T-cell (primary cell): ENCODE measurements at places on chromosomes 2 and 18. TPM values are rescaled to one million over a fixed set of nuclear protein-coding genes. Genes with fewer than 3 reads are reported as not detected.

ANKRD30BL gene
- total RNA-seq, result not detected

- H3K27ac ChIP-seq, result no peak overlapping the region
- no peaks in the 10 kb centered on the region for H3K4me1 ChIP-seq
- no peaks in the 10 kb centered on the region for H3K36me3 ChIP-seq
- no peak for DNase-seq
- H3K4me3 ChIP-seq, result no peak overlapping the region
These were observed 30.8 kb downstream of the NRP2 start for GRCh38 chr2:205713086-205713485.

DNA sequence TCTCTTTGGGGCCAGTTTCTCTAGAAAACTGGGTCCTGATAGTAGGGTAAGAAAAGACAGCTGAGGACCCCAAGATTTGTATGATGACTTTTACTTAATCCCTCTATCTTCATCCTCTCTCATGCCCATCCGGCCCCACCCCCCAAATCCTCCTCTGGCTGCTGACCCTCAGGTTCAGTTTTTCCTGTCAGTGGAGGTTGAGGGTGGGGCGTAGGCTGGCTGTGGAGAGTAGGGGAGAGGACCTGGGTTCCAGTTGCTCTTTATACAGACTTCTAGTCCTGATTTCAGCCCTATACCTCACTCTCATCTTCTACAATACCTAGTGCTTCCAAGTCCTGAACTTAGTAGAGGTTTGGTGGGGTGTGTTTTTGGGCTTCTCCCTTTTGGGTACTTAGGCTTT, 28.4 kb downstream of the PLEKHA3 start:
- no peaks in the 10 kb centered on the region for H3K4me1 ChIP-seq
- peaks cover 33% of the 10 kb centered on the region for H3K36me3 ChIP-seq
- no peak overlapping the region for H3K27ac ChIP-seq
- DNase-seq, result no peak
- no peaks in the 10 kb centered on the region for H3K27me3 ChIP-seq
- no peak overlapping the region for H3K4me3 ChIP-seq

- H3K27me3 ChIP-seq, result peaks cover 21% of the 10 kb centered on the region
- no peaks in the 10 kb centered on the region for H3K36me3 ChIP-seq
- H3K4me1 ChIP-seq, result no peaks in the 10 kb centered on the region
These were observed 3.2 kb downstream of the GLI2 start for GRCh38 chr2:120738786-120739437.

DNA sequence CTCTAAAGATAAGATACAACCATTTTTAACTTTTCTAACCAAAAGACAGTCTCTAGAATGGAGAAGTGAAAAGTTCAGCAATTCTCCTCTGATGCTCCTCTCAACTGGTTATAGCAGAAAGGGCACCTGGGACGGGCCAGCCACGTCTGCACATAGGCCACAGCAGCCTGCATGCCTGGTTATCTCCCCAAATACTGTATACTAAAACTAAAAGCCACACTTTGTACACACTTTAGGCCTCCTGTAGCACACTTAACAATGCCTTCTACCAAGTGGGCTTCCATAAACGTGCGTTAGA, 179.1 kb downstream of the ANKRD44 start:
- H3K36me3 ChIP-seq, result peaks cover 8% of the 10 kb centered on the region
- no peak for DNase-seq
- no peaks in the 10 kb centered on the region for H3K27me3 ChIP-seq
- H3K4me3 ChIP-seq, result no peak overlapping the region
- peaks cover 31% of the 10 kb centered on the region for H3K4me1 ChIP-seq

DNA sequence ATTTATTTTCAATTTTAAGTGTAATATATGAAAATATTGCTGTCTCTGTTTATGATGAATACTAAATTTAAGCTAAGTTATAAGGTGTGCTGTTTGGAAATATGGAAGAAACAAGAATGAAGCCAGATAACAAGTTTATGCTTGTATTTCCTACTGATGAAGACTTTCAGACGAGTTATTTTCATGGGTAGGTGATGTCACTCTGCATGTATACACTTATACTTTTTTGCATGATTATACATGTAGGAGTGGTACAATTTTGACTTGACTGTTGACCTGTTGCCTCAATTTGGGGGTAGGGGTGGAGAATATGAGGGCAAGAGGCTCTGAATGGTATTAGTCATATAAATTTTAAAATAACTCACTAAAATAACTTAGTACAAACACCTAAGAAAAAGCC, 133.7 kb downstream of the HAUS1 start:
- H3K4me1 ChIP-seq, result peaks cover 4% of the 10 kb centered on the region
- H3K27ac ChIP-seq, result no peak overlapping the region
- H3K27me3 ChIP-seq, result no peaks in the 10 kb centered on the region
- no peak overlapping the region for H3K4me3 ChIP-seq

LONRF2 gene
- total RNA-seq, result 0.19 TPM
